Sigmoid colon (tissue), 7 donors: ENCODE measurements at places on chromosomes 2 and 18. TPM values are rescaled to one million over a fixed set of nuclear protein-coding genes. Genes with fewer than 3 reads are reported as not detected.

Gene ANTXR1
- 57.4 TPM for total RNA-seq

- peaks cover 88% of the 10 kb centered on the region for H3K27me3 ChIP-seq
- no peak within 1 kb of the TSS for H3K27ac ChIP-seq
- peak; percentile 86 for DNase-seq
- peak within 1 kb of the TSS; percentile 41 for H3K4me3 ChIP-seq
- H3K4me1 ChIP-seq: peaks cover 64% of the 10 kb centered on the region
Observed at GRCh38 chr2:170816504-170817092, at the start of gene GAD1. TSS of gene GAD1 (plus strand) at chr2:170816887. CDS start at chr2:170818592, 1,705 bp downstream.

DNA sequence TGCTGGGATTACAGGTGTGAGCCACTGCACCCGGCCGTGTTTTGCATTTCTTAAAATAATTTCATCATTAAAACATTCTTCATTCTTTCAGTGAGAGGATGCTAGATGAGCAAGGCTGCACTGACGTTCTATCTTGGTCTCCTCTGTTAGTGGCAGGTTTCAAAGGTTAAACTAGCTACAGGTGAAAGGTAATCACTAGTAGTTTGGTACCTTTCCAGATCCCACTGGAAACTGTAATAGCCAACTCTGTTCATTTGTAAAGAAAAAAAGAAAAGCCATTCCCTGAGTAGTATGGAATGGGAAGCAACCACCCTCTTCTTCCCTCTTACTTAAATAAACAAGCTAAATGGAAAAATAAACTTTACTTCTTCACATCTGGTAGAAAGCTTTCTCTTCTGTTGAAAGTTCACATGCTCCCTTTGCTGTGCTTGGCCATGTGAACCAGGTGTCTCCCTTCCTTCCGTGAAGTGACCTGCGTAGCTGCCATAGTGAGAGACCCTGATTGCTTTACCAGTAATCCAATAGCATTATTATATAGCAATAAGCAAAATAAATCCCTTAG is 94.0 kb downstream of the GREB1L start:
- no peak for DNase-seq
- H3K4me3 ChIP-seq: no peak overlapping the region
- no peaks in the 10 kb centered on the region for H3K4me1 ChIP-seq

- H3K27ac ChIP-seq: no peak overlapping the region
- H3K36me3 ChIP-seq: no peaks in the 10 kb centered on the region
- H3K27me3 ChIP-seq: no peaks in the 10 kb centered on the region
Observed at GRCh38 chr2:24894750-24895149, 25.3 kb downstream of the ADCY3 start.

Gene NEU4
- 0.49 TPM for total RNA-seq

Gene SIX2
- not detected for total RNA-seq

- no peaks in the 10 kb centered on the region for H3K4me1 ChIP-seq
- no peak overlapping the region for H3K4me3 ChIP-seq
- no peak overlapping the region for H3K27ac ChIP-seq
Observed at GRCh38 chr18:56563568-56563967, 74.8 kb downstream of the TXNL1 start.

GRCh38 chr2:231800493-231801091 is 14.3 kb downstream of the COPS7B start:
- H3K4me1 ChIP-seq: no peaks in the 10 kb centered on the region
- DNase-seq: no peak
- no peak overlapping the region for H3K27ac ChIP-seq

Gene SPATA3
- not detected for total RNA-seq
